ENCODE measurements at places on chromosomes 13 and 19.

DNA sequence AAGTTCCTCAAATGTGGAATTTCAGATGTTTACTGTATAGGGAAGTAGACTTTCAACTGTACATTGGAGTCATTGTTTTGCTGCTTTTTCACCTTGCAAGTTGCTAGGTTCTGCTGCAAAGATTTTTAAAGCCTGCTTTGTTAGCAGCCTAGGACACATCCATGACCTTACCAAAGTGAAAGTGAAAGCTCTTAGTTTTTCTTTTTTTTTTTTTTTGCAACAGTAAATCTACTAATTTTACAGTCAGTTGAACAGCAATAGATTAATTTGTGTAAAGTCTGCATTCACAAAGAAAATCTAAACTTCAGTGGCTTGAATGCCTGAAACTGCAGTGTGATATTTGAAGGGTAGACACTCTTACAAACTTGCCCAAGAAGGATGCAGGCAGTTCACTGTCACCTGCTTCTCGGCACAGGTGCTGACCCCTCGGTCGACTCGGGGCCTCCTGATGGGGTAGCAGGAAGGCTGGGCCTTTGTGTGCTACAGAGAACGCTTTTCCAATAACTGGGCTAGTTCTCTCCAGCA lies 5.0 kb upstream of the MTIF3 start:
- H3K4me3 ChIP-seq: peak overlapping the region; percentile 89
- peak overlapping the region; percentile 91 for H3K27ac ChIP-seq
- H3K27me3 ChIP-seq: peaks cover 1% of the 10 kb centered on the region
- H3K4me1 ChIP-seq: peaks cover 13% of the 10 kb centered on the region
- H3K36me3 ChIP-seq: no peaks in the 10 kb centered on the region

- H3K27me3 ChIP-seq: no peaks in the 10 kb centered on the region
- H3K27ac ChIP-seq: no peak overlapping the region
- no peaks in the 10 kb centered on the region for H3K4me1 ChIP-seq
- no peak overlapping the region for H3K4me3 ChIP-seq
- DNase-seq: no peak
- no peaks in the 10 kb centered on the region for H3K36me3 ChIP-seq
These were observed 320.8 kb downstream of the PCDH20 start for GRCh38 chr13:61094865-61095264.

- peaks cover 2% of the 10 kb centered on the region for H3K36me3 ChIP-seq
- no peak overlapping the region for H3K27ac ChIP-seq
- H3K4me1 ChIP-seq: no peaks in the 10 kb centered on the region
- H3K27me3 ChIP-seq: peaks cover 4% of the 10 kb centered on the region
- DNase-seq: no peak
These were observed 47.5 kb downstream of the ZNF536 start for GRCh38 chr19:30419568-30420180.

DNA sequence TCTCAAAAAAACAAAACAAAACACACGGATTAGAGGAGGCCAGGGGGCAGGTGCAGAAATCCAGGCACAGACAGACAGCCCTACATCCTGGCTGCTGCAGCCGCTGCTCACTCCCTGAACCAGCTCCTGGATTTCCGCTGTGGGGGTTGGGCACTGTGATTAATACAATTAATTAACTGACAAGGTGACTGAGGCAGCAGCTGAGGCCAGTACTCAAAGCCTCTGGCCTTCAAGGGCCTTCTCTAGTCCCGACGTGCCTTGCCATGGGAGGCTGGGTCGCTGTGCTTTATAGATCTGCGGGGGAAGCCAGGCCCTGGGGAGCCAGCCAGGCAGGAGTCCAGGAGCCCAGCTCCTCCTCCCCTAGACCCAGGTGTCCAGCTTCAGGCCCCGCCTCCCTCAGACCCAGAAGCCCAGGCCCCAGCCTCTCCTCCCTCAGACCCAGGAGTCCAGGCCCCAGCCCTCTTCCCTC lies 4.6 kb downstream of the NECTIN2 start:
- peaks cover 18% of the 10 kb centered on the region for H3K4me1 ChIP-seq
- no peak overlapping the region for H3K27ac ChIP-seq
- DNase-seq: no peak

- DNase-seq: no peak
- H3K27me3 ChIP-seq: peaks cover 13% of the 10 kb centered on the region
- no peak overlapping the region for H3K27ac ChIP-seq
- no peak overlapping the region for H3K4me3 ChIP-seq
These were observed 3.7 kb upstream of the SOX21 start for GRCh38 chr13:94716016-94716415.

- peak overlapping the region; percentile 55 for H3K4me3 ChIP-seq
- peaks cover 15% of the 10 kb centered on the region for H3K36me3 ChIP-seq
- H3K27me3 ChIP-seq: no peaks in the 10 kb centered on the region
These were observed 71.3 kb downstream of the KLF12 start for GRCh38 chr13:74062933-74063332.

GRCh38 chr19:6023085-6023682 lies 45.2 kb upstream of the RANBP3 start:
- no peaks in the 10 kb centered on the region for H3K36me3 ChIP-seq
- DNase-seq: no peak
- H3K27me3 ChIP-seq: peaks cover 10% of the 10 kb centered on the region
- no peak overlapping the region for H3K4me3 ChIP-seq
- no peak overlapping the region for H3K27ac ChIP-seq

- peaks cover 3% of the 10 kb centered on the region for H3K36me3 ChIP-seq
- H3K27me3 ChIP-seq: peaks cover 17% of the 10 kb centered on the region
- no peak for DNase-seq
- H3K4me3 ChIP-seq: no peak overlapping the region
These were observed 15.7 kb upstream of the CD177 start for GRCh38 chr19:43337737-43338136.

DNA sequence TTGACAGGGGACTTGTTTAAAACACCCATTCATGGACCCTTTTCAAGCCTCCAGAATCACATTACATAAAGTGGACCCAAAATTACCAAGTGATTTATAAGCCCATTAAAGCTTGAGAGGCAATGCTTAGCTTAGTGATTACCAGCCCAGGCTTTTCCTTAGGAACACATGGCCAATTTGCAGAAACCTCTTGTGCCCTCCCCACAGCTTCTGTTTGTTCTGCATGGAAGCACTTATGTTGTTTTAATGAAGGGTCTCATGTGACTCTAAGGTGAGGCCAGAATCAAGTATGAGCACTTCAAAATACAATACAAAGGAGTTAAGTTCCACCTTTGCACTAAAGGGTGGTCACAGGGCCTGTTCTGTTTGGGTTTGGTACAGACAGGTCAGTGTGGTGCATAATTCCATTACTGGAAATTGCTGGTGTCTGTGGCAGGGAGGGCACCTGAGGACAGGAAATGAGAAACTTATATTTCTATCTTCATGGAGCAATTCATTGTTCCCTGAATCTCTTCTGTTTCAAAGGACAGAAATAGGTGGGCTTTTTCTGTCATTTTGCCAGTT lies 15.3 kb downstream of the ZNF486 start:
- DNase-seq: no peak
- no peak overlapping the region for H3K4me3 ChIP-seq
- peaks cover 22% of the 10 kb centered on the region for H3K36me3 ChIP-seq
- no peaks in the 10 kb centered on the region for H3K27me3 ChIP-seq
- H3K27ac ChIP-seq: no peak overlapping the region
- no peaks in the 10 kb centered on the region for H3K4me1 ChIP-seq

GRCh38 chr13:26977541-26977940 lies 194.1 kb downstream of the USP12 start:
- no peaks in the 10 kb centered on the region for H3K36me3 ChIP-seq
- no peak for DNase-seq
- peaks cover 8% of the 10 kb centered on the region for H3K27me3 ChIP-seq
- H3K4me1 ChIP-seq: peaks cover 5% of the 10 kb centered on the region
- no peak overlapping the region for H3K27ac ChIP-seq
- no peak overlapping the region for H3K4me3 ChIP-seq

GRCh38 chr19:49678985-49679770 lies 2.1 kb downstream of the PRMT1 start:
- peaks cover 12% of the 10 kb centered on the region for H3K36me3 ChIP-seq
- H3K27me3 ChIP-seq: no peaks in the 10 kb centered on the region
- H3K4me1 ChIP-seq: peaks cover 26% of the 10 kb centered on the region

DNA sequence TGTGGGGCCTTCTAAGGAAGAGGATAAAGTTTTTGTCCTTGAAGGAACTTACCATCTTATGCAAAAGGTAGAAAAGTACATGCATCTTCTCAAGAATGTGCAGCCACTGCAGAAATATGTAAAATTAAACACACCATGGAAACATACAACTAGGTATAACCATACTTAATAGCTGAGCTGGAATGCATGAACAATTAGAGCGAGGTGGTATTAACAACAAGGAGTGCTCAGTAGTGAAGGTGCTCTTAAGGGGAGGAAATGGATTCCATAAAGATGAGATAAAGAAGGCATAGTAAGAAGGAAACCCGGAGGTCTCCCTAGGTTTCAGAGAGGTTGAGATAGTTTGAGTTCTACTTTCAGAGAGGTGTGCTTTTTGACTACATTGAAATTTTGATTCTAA lies 415.9 kb downstream of the NDFIP2 start:
- DNase-seq: no peak
- no peak overlapping the region for H3K27ac ChIP-seq
- no peaks in the 10 kb centered on the region for H3K4me1 ChIP-seq
- no peak overlapping the region for H3K4me3 ChIP-seq

DNA sequence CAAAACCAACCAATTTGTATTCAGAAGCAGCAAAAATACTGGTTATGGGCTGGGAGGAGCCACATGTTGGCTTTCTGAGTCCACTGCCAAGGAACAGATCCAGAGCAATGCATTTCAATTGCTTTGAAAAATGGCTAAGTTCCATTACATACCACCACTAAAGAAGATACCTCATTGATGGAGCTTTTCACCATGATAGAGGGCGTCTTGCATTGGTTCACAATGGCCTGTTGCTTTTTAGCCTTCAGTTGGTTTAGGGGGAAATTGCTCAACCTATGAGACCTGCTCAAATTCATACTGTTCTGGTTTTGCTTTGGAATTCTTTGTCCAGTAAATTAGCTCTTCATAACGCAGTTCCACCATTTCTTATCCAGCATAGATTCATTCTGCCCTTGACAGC lies 21.2 kb upstream of the CPB2 start:
- H3K27me3 ChIP-seq: no peaks in the 10 kb centered on the region
- peaks cover 19% of the 10 kb centered on the region for H3K4me1 ChIP-seq
- H3K27ac ChIP-seq: peak overlapping the region; percentile 95
- H3K36me3 ChIP-seq: peaks cover 25% of the 10 kb centered on the region
- DNase-seq: no peak
- H3K4me3 ChIP-seq: no peak overlapping the region

- H3K27ac ChIP-seq: no peak overlapping the region
- H3K4me1 ChIP-seq: peaks cover 2% of the 10 kb centered on the region
- H3K36me3 ChIP-seq: no peaks in the 10 kb centered on the region
- no peaks in the 10 kb centered on the region for H3K27me3 ChIP-seq
These were observed 547.9 kb downstream of the FGF9 start for GRCh38 chr13:22218797-22219196.

- H3K4me1 ChIP-seq: no peaks in the 10 kb centered on the region
- no peaks in the 10 kb centered on the region for H3K36me3 ChIP-seq
- H3K27me3 ChIP-seq: no peaks in the 10 kb centered on the region
These were observed 397.7 kb downstream of the GPC6 start for GRCh38 chr13:93624311-93624777.

DNA sequence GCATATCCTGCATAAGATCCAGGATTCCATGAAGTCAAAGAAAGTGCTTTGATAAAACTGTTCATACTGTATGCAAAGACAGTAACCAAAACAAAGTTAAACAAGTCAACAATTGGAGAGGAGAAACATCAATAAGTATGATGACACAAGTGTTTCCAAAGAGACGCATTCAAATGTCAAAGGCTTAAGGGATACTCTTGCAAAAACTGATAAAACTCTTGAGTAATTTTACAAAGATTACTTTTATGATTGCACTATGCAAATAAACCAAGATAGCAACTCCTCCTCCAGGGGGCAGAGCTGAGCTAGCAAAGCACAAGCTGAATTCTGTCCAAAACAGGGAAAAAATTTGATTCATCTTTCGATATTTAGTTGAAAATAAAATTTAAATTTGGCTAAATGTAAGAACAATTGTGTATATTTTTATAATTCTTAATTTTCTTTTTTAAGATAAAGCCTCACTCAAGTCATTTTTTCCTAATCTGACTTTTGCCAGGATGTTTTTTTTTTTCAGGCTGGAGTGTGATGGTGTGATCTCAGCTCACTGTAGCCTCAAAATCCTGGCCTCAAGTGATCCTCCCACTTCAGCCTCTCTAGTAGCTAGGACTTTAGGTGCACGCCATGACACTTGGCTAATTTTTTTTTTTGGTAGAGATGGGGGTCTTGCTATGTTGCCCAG lies 84.0 kb downstream of the MZT1 start:
- H3K4me3 ChIP-seq: no peak overlapping the region
- peak; percentile 13 for DNase-seq
- H3K27me3 ChIP-seq: no peaks in the 10 kb centered on the region
- H3K4me1 ChIP-seq: no peaks in the 10 kb centered on the region

DNA sequence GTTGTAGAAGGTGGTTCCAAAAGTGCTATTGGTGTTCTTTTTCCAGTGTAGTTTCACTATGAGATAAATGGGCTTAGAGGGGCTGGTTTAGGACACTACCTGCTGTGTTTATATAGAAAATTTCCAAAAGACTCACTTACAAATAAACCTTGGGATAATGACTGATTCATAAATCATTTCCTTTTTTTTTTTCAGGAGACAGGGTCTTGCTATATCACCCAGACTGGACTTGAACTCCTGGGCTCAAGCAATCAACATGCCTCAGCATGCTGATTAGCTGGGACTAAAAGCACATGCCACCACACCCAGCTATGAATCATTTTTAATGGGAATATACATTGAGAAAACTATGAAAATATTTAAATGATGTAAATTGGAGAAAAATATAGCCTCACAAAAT lies 376.6 kb downstream of the PCDH9 start:
- H3K27ac ChIP-seq: no peak overlapping the region
- no peaks in the 10 kb centered on the region for H3K4me1 ChIP-seq
- H3K27me3 ChIP-seq: no peaks in the 10 kb centered on the region
- H3K4me3 ChIP-seq: no peak overlapping the region
- no peak for DNase-seq
- no peaks in the 10 kb centered on the region for H3K36me3 ChIP-seq

- no peak overlapping the region for H3K4me3 ChIP-seq
- H3K27ac ChIP-seq: no peak overlapping the region
- H3K4me1 ChIP-seq: peaks cover 10% of the 10 kb centered on the region
- H3K27me3 ChIP-seq: no peaks in the 10 kb centered on the region
- no peaks in the 10 kb centered on the region for H3K36me3 ChIP-seq
These were observed 163.5 kb downstream of the COG6 start for GRCh38 chr13:39818953-39819352.

DNA sequence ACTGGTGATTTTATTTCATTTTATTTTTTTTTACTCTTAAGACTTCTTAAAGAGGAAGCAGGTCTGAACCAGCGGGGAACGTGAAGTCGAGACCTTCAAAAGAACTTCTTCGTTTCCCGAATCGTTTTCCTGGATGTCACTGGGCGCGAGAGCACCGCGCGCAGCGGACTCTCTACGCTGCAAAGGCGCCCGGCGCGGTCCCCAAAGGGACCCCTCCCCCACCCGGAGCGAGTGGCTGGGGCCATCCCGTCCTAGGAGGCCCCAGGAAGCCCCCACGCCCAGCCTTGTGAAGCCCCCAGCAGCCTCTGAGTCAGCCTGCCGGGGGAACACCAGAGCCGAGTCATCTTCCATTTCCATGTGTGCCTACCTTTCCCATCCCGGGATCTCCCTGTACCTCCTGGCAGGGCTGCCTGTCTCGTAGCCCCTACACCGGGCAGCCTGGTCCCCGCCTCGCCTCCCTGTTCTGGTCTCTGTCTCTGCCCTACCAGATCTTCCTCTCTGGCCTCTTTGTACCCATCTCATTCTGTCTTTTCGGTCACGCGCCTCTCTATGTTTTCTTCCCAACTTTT lies 608 bp downstream of the CD70 start:
- H3K4me1 ChIP-seq: peaks cover 40% of the 10 kb centered on the region
- peak; percentile 23 for DNase-seq
- peaks cover 9% of the 10 kb centered on the region for H3K36me3 ChIP-seq

All from memory B cell (primary cell).